Hematopoietic multipotent progenitor cell treated with erythropoietin and hydrocortisone succinate and interleukin-3 and kit ligand, for 4 days (in vitro differentiated cells): ENCODE measurements at places on chromosomes 1 and 21.

DNA sequence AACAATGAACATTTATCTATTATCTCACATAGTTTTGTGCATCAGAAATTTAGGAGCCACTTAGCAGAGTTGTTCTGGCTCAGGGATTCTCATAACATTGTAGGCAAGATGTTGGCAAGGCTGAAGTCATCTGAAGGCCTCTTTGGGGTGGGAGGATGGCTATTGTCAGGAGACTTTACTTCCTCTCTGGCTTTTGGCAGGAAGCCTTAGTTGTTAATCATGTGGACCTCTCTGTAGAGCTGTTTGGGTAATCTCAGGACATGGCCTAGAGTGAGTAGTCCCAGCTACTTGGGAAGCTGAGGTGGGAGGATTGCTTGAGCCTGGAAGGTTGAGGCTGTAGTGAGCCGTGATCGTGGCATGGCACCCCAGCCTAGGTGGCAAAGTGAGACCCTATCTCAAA is 40.2 kb downstream of the RASAL2 start:
- DNase-seq = peak; percentile 84

GRCh38 chr1:89918794-89919155 is 76.1 kb upstream of the ZNF326 start:
- no peak for DNase-seq

DNA sequence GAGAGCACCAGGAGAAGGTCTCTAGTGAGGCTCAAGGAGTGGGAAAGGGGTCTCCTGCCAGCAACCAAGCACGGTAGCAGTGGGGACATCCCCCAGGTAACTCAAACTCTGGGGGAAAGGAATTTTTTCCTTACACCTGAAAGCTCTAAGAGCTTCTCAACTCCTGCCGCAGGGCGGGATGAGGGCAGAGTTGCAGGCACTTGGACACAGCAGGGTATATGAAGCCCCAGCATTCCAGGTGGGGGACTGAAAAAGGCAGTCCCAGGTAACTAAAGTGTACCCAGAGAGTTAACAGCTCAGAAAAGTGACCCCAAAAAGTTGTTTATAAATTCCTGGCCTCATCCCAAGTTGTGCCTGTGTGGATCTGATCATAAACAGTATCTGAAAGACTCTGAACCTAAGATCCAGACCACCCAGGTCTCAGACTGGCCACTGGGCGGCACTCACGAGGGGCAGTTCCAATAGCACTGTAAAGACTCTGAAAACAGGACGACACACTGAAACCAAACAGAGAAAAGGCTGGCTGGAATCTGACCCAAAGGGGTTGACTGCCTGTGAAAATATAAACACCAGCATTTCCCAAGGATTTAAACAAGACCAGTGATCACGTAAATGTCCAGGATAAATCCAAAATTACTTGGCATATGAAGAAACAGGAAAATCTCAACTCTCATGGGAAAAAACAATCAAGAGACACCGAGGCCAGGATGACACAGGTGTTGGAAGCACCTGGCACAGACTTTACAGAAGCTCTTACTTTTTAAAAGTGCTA is 47.5 kb downstream of the HSF2BP start:
- DNase-seq = peak; percentile 78

GRCh38 chr1:76055987-76056386 is 18.6 kb upstream of the ST6GALNAC3 start:
- DNase-seq = no peak

GRCh38 chr1:24727501-24728216 is 17.6 kb upstream of the CLIC4 start:
- DNase-seq = peak; percentile 78

GRCh38 chr1:182143154-182143657 is 81.7 kb upstream of the ZNF648 start:
- DNase-seq = peak; percentile 94
